ENCODE measurements at places on chromosomes 3 and 15. TPM values are rescaled to one million over a fixed set of nuclear protein-coding genes. Genes with fewer than 3 reads are reported as not detected.

DNA sequence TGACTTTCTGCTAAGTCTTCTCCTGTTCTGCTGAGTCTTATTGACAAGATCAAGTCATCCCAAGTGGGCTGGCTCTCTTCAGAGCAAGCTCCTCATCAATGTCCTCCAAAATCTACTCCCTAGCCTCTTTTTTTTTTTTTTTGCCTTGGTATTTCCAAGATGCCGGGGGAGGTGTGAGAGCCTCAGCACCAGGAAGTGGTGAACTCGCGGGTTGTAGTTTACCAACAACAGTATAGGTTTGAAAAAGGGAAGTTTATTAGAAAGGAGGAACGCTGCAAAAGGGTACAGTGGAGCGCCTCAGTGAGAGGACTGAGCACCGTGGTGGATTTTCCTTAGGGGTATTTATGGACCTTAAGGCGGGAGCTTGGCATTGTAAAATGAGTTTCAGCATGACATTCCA is 94.3 kb upstream of the SGO1 start:
- no peak for DNase-seq

DNA sequence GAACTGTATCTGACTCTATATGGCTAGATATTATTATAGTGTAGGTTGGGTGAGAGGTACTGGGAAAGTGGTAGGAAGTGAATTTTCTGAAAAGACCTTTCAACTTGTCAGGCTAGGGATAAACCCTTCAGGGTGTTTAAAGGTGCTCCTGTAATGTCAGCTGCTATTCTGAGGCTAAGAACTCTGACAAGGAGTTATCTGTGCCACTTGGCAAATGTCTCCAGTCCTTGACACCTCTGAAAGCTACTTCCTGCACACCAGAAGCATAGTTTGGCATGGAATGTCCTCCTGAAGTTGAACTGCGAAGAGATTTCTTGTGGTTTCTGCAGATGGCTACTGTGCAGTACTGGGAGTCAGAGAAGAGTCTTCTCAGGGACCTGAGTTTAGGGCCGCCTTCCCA is 194.3 kb downstream of the CDIN1 start:
- DNase-seq = no peak

PTPRG gene
- 44.3 TPM for polyA plus RNA-seq

ZPLD1 gene
- polyA plus RNA-seq = not detected

CYP8B1 gene
- polyA plus RNA-seq = 0.28 TPM

DNA sequence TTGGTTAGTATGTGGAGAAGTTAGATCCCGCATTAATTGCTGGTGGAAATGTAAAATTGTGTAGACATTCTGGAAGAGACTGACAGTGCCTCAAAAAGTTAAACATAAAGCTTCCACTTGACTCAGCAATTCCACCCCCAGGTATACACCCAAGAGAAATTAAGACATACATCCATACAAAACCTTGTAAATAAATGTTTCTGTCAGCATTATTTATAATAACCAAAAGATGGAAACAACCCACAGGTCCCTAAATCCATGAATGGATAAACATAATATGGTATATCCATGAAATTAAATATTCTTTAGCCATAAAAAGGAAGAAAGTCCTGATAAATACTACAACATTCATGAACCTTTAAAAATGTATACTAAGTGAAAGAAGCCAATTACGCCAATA is 817.4 kb downstream of the NTRK3 start:
- DNase-seq = no peak

DNA sequence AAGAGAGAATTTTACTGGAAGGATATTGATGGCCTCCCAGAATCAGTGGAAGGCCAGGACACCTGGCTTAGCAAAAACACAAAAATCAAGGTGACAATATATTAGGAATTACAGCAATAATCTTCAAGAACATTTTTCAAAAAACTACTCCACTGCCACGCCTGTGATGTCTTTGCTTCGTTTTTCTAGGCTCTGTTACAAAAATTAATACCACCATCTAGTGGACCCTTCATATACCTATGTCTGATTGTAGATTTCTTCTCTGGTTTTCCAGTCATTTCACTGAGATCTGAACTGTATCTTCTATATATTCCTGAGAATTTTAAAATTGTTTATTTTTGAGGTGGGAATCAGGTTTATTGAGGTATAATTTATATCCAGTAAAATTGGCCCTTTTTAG is 5.6 kb upstream of the SLC33A1 start:
- DNase-seq = no peak

DNA sequence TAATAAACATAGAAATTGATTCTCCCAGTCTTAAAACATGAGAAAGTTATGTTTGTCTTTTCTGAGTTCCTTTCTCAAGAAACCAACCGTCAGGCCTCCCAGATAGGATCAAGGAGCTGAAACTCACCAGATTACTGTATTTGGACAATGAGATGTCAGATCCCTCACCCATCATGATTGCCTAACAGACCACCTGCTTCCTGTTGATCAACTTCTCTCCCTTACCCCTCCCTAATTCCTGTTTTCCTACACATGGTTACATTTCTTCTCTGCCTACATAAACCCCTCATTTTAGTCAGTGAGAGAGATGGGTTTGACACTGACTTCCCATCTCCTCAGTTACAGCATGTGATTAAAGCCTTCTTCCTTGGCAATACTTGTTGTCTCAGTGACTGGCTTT is 917.5 kb downstream of the FHIT start:
- no peak for DNase-seq

DNA sequence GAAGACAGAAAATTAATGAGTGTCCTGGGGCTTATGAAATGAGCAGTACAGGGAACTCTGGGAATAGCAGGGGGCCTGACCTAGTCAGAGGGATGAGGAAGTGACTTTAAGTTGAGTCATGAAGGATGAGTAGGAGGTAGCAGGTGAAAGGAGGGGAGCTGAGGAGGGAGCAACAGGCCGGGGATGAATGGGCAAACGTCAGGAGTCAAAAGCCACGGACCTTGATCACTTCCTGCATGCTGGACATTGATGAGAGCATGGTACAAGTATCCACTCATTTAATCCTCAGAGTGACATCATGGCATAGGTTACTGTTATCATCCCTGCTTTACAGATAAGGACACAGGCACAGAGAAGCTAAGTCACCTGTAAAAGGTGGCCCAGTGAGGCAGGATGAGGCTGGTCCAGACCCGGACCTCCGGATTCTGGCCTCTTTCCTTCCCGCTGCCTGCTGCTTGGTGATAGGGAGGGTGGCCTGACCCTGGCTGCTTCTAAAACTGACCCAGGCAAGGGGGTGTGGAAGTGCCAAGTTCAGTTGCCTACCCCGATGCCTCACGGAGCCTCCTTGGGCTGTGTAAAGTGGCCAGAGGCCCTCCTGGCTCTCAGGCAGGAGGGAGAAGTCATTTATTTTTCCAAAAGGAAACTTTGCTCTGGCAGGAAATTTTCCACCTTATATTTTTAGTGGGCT is 7.6 kb downstream of the CORO2B start:
- DNase-seq = no peak

MUC4 gene
- polyA plus RNA-seq = 0.34 TPM

DNA sequence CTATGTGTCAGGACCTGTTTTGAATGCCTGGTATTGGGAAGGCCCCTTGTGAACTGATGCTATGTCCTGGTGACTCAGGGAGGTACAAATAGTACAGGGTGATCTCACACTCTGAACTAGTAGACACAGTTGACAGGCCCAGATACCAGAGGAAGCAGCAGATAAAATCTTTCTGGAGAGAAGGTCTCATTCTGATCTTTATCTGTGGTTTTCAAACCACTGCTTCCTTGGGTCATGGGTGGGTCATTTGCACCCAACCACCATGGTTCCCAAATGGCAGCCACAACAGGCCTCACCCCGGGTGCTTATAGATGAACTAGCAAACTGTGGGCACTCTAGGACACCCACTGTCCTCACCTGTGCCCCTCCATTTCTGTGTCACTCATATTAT is 43.4 kb downstream of the PXYLP1 start:
- DNase-seq = no peak

RHOV gene
- 0.55 TPM for polyA plus RNA-seq

DNA sequence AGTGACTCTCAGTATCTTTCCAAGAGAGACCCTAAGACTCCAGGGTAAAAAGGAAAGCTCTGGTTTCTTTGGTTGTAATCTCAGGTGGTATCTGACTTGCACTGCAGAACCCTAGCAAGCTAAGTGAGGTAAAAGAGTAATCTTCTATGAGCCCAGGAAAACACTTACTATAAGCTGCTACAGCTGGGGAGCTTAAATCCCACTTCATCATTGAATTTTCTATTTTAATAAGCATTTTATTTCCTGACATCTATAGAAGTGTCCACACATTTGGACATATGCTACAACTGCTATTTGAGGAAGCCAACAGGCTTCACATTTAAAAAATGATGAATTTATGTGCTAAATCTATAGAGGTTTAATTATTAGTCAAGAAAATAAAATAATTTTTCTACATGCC is 73.1 kb upstream of the GUCA1C start:
- DNase-seq = peak; percentile 19

ZMYND10 gene
- 25.4 TPM for polyA plus RNA-seq

GRCh38 chr3:157066335-157067098 is 93.4 kb downstream of the CCNL1 start:
- DNase-seq = no peak

DNA sequence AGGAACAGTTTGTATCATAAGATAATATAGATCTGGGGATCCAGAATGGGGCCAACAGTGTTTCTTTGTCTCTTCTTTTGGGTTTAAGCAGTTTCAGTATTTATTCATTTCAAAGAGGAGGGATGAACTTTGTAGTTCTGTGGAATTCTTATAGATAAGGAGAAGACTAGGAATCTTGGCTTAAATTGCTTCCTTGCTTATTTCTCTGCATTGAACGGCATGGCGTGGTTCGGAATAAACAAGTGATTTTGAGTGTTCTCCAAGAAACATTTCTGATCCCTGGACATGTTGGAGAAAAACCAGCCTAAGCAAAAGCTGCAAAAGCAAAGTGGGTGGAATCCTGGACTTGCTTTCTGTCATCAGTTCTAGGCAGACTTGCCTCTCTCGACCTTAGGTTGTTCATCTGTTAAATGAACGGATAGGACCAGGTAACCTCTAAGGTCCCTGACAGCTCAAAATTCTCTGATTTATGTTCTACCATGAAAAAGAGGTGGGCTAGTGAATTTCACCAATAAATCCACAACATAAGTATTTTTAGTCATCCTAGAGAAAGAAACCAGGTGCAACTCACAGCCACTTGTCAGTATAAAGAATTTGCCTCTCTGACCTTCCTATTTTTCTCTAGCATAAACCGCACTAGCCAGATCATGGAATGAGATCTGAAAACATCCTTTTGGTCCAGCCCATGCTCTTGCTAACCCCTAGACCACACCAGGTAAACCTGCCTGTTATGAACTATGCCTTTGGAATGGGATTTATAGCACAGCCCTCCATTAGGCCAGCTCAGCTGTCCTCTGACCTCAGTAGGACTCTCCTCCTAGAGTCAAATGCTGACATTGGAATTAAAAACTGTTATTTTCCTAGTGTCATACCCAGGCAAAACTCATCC is 78.8 kb downstream of the CLDN11 start:
- DNase-seq = peak; percentile 13

- no peak for DNase-seq
Observed at GRCh38 chr3:188274249-188274915, 120.4 kb downstream of the LPP start.

KATNBL1 gene
- 89.3 TPM for polyA plus RNA-seq
